ENCODE measurements at places on chromosomes 2 and 18.

DNA sequence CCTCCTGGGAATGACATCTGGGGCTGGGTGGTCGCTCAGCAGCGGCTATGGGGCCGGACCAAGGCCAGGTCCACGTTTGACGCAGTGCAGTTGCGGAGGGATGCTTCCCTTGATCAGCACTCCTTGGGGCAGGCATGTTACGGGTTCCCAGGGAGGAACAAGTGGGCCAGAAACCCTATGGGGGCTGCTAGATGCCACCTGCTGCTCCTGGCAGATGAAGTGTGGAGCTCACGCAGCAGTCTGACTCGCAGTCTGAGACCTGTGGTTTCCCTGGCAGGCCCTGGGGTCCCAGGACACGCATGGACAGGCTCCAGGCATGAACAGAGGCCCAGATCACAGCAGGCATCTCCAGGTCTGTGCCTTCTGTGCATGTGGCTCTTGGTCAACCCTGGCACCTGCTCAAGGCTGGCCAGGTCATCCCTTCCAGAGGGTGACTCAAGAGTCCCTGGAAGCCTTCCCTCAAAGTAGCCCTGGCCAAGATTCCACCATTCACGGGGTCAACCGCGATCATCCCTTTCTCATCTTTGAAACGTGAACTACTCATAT, 20.0 kb downstream of the KCNF1 start:
- no peak for DNase-seq

GRCh38 chr2:137220438-137220993, 455.2 kb downstream of the THSD7B start:
- no peak for DNase-seq

GRCh38 chr2:8389431-8390108, 292.3 kb upstream of the ID2 start:
- no peak for DNase-seq

- no peak for DNase-seq
These were observed 1.5 kb upstream of the CERKL start for GRCh38 chr2:181658444-181658843.

DNA sequence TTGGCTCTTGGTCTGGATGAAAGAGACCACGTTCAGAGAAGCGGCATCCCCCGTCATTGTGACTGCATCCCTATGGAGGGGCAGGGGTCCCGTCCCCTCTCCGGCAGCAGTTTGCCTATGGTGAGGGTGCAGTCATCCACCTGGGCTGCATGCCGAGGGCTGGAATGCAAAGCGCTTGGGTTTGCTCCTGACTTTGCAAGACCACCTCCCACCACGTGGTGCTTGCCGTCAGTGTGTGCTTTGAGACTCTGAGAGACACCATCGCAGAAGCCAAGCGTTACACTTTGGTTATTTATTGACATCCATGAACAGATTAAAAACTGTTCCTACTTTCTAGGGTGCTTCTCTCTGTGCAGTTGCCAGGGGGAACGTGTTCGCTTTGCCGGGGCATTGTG, 59.5 kb downstream of the SH3RF3 start:
- DNase-seq: no peak

GRCh38 chr2:143498496-143498895, 369.3 kb downstream of the ARHGAP15 start:
- no peak for DNase-seq

- DNase-seq: no peak
These were observed 415.3 kb downstream of the ZNF521 start for GRCh38 chr18:24936691-24937090.

DNA sequence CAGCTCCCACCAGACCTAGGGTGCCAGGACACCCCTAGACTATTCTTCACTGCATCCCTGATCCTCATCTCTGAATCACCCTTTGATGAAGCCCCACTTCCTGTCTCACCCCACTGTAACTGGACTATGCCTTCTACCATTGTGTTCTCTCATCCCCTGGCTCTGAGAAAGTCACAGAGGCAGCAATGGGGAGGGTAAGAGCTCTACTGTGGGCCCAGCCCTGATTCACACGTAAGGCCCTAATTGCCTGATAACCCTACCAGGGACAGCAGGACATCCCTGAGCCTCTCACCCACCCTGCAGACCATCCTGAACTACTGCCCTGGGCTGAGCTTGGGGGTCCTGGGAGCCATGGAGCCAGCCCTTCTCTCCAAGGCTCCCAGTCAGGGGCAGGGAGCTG, 1.5 kb upstream of the PROM2 start:
- DNase-seq: no peak

DNA sequence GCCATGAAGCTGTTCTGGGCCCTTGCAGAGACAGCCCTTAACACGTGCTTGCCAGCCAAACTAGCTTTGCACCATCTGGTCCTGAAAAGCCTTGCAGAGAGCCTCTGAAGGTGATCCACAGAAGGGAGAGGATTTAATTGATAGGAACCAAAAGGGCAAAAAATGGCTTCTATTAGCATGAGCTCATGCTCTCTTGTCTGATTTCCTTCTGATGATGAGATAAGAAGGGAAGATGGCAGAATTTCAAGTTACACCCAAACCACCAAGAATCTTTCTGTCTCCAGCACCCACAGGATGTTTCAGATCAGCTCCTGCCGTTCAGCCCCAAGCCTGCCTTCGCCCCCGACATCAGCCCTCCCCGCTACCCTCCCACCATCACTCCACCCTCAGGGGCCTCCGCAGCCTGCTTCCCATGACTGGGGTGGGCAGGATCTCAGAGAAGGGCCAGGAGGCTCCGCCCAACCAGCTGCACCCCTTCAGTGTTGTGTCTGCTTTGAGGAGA, 23.4 kb upstream of the GLI2 start:
- no peak for DNase-seq

DNA sequence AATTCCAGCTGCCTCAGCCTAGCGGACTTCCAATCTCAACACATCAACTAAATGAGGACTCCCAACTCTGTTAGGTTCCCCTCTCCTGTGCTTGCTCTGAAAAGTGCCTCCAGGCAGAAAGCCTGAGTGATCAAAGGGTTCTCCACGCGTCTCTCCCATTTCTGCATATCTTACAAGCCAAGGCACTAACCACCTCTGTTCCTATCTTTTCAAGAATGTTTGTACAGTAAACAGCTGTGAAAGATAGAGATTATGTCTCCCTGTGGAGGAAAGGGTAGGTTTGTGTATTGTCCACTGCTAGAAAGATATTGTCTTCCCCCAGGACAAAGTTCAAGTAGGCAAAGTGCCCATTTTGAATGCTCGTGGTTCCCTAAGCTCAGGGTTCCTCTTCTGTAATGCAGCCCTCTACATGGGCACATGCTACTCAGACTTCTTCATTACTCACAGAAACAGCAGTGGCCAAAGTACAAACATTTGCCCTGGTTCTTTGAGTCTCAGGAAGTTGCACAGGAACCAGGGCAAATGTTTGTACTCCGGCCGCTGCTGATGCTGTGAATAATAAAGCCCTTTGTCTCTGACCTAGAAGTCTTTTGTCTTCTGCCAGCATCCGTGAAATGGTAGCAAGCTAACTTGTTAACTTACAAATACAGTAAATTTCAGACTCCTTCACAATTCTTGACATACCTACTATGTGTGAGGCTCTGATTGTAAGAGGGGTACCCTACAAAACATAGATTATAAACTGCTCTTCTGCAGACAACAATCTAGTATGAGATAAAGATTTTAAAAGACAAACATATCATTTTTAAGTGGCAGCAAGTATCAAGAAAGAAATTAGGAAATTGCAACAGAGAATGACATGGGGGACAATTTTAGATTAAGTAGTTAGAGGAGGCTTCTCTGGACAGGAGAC, 44.5 kb downstream of the PKDCC start:
- DNase-seq: no peak

- DNase-seq: no peak
These were observed 610.0 kb downstream of the KCNJ3 start for GRCh38 chr2:155308367-155309009.

All from stimulated activated CD4-positive, alpha-beta T cell treated with anti-CD3 and anti-CD28 coated beads, TNF-alpha, amount 100 ng/mL, for 48 hours (primary cell).